ENCODE measurements at places on chromosomes 4 and X.

GRCh38 chr4:139919004-139919403 lies 235.0 kb downstream of the MAML3 start:
- no peak for DNase-seq

DNA sequence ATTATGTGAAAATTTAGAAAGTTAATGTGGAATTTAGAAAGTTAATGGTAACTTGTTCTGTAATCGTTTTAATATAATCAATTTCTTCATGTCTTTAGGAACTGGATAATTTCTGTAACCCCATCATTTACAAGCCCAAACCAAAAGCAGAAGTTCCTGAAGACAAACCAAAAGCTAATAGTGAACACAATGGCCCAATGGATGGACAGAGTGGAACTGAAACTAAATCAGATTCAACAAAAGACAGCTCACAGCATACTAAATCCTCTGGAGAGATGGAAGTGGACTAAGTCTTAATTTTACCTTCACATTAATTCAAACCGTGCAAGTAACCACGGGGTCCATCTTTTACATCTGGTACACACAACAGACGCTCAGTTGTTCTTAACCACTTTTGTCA lies 48.1 kb upstream of the PLK4 start:
- DNase-seq = no peak

DNA sequence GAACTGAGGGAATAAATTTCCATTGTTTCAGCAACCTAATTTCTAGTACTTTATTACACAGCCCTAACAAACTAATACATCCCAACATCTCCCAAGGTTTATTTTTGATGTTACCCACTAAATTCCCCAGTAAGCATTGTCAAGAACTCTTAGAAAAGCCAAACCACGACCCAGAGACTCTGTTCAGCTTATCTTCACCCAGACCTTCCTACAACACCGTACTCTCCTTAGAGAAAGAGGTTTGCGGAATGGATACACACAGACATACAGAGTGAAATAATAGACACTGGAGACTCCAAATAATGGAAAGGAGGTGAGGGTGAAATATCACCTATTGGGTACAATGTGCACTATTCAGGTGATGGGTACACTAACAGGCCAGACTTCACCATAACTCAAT lies 75.6 kb downstream of the LRBA start:
- DNase-seq = no peak

- DNase-seq = no peak
Measured at GRCh38 chr4:25123236-25123635, 37.0 kb downstream of the SEPSECS start.

- DNase-seq = no peak
Measured at GRCh38 chrX:151675121-151675746, 20.0 kb upstream of the PRRG3 start.

DNA sequence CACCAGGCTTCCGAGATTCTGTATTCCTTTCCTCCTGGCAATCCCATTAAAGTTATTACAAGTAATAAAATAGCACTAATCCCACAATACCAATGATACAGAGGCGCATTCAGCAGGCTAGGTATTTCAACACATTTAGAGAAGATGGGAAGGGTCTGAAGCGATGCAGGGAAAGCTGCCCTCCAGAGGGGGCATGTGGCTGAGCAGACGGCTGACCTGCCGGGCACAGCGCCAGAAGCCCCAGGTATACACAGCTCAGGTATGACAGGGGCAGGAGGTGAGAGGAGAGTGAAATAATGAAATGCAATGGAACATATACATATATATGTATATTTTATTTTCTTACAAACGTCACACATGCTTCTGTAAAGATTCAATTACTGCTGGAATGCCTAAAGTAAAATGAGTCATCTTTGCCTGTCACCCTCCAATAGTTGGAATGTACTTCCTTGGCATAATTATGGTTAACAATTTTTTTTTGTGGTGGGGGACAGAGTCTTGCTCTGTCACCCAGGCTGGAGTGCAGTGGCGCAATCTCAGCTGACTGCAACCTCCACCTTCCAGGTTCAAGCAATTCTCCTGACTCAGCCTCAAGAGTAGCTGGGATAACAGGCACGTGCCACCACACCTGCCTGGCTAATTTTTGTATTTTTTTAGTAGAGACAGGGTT lies 21.3 kb upstream of the CDKN2AIP start:
- no peak for DNase-seq

- no peak for DNase-seq
Measured at GRCh38 chrX:41655631-41656030, 33.1 kb upstream of the GPR34 start.

GRCh38 chr4:22478426-22478825 lies 37.4 kb downstream of the ADGRA3 start:
- no peak for DNase-seq

- no peak for DNase-seq
Measured at GRCh38 chr4:85496126-85496849, 21.3 kb downstream of the ARHGAP24 start.

- no peak for DNase-seq
Measured at GRCh38 chrX:66756717-66757116, 117.8 kb upstream of the EDA2R start.

DNA sequence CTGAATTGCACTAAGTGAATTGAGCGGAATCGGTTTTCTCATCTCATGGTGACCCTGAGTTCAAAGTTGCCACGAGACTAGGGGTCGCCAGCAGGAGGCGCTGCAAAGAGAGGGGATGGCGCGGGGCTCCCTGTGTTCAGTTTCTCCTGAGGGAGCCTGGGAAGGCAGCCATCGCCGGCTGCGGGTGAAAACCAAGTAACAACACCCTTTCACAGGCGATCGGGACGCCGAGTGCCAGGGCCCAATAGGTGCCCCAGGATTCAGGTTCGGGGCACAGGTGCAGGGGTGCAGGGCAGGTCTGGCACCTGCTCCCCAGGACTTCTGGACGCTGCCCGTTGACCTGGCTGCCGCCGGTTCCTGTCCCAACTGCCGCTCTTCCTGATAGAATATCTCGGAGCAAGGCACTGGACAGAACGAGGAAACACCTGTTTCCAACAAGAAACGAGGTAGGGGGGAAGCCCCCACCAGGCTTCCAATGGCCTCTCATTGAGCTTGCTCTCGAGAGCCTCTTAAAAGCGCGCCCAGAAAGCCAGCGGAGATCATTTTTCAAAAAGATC lies 1.1 kb upstream of the FGF16 start:
- no peak for DNase-seq

DNA sequence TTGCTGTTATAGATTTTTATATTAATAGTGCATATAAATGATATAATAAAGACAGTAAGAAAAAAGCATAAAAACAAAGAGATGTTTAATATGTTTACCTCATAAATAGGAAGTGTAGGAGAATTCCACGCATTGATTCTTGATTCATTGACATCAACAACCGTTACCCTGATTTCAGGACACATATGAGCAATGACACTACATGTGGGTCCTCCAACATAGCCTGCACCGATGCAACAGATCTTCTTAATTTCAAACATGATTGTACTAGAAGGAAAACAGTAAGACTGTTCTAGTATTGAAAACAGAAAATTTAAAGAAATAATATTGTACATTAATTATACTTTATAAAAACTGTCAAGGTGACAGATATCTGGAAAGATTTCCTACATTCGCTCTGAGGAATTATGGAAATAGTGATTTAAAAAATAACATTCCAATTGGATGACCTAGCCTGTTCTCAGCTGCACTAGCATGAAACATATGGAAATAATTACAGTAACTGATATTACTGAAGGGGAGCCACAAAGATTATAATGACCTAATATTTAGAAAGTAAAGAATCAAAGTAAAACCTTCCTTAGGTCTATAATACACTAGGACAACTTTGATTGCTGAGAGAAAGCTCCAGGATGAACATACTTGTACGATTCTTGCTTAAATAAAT lies 5.9 kb downstream of the UGDH start:
- DNase-seq = no peak

DNA sequence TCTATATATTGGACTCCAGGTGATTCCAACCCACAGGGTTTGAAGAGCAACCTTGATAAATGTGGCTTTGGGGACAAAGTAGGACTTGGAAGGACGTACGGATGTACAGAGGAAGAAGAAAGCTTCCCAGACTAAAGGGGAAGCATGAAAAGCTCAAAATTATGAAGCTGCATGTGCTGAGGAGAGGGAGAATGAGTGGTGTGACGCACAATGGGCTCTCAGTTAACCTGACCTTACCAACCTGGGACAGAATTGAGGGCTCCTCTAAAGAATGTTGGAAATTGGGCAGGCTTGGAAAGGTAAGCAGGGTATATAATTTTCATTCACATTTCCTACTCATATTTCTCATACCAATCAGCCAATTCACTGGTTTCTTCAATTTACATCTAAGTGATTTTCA lies 10.5 kb upstream of the TIGD2 start:
- DNase-seq = no peak

DNA sequence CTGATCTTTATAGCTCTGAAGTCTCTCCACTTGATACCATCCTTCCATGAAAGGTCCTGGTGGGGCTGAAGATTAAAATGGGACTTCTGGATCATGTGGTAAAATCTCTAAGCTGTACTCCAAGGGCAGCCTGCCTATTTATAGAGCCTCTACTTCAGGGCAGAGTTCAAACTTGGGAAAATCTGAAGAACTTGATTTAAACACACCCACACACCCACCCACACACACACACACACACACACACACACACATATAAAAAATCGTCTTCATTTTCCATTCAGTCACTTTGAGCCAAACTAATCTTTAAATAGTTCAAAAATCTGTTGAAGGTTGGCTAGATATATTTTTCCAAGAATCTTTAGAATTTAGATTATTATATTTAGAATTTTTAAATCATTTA lies 234.9 kb upstream of the GPC4 start:
- DNase-seq = no peak

DNA sequence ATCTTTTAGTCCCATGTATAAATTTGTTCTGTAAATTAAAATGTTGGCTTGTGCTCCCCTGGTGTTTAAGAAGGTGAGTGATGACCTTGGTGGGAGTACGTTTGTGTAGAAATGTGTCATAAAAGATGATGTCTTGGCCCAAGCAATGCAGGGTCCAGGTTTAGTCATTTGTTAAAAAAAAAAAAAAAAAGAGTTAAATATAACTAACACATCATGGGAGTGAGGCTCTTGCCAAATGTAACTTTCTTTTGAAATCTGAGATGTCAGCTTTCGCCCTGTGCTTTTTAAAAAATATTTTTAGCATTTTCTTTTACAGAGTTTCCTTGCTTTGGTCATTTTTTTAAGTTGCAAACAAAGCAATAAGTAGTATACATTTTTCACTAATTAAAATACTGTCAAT lies 135.6 kb downstream of the FBXO8 start:
- DNase-seq = no peak
